ENCODE measurements at places on chromosomes 7 and 10.

DNA sequence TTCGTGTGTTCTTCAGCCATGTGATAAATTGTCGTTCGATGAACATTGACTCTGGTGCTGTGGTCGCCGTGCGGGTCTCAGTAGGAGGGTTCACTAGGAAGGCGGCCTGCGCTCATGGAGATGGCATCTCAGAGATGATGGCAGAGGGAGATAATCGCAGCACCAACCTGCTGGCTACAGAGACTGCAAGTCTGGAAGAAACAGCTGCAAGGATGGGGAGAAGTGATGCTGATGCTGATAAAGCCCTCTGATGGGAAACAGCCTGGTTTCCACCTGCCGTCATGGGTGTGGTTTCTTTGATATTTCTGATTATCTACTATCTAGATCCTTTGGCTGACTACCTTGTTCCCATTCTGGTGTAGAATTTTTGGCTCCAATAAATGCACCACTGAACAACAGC lies 130.5 kb upstream of the ANKRD30A start:
- no peak for DNase-seq

DNA sequence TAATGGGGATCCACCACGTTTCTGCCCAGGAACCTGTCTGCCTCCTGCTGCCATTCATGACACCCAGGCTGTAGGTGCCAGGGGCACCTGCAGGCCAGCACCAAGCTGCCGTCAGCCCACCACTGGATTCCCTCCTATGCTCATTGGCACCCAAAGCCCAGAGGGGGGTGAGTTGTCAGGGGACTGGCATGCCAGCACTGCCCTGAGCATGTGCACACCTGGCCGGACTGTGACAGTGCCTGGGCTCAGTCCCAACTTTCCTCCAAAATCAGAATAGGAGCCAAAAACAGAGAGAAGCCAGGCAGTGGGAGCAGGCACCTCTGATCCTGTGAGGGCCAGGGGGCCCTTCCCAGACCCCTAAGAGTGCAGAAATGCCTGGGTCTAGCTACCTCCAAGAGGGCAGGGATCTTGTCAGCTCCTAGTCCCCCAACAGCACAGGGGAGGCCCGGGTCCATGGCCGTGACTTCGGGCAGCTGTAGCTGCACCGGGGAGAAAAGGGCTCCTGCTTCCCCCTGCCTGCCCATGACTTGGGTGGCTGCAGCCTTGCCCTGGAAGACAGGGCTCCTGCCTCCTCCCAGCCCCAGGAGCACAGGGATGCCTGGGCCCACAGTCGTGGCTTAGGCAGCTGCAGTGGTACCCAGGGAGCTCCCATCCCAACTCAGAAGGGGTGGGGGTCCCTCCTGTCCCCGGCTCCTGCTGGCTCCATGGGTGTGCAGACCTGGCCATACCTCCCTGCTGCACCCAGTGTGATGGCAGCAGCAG lies 249.8 kb upstream of the DKK1 start:
- no peak for DNase-seq

DNA sequence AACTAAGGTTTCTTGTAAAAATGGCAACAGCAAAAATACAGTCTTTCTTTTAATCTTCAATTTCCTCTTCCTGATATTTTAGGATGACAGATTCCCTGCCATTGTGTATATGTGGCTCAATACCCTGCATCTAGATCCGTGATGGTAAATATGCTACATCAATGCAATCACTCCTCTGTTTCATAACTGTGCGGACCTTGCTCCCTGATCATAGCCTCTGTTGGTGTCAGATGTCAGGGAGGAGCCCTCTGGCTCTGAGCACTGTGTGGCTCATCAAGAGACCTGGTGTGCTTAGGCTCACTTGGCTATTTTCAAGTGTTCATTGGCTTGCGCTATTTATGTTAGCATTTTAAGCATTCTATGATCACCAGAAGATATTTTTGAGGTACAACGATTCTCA lies 33.0 kb upstream of the AGR3 start:
- DNase-seq: no peak

DNA sequence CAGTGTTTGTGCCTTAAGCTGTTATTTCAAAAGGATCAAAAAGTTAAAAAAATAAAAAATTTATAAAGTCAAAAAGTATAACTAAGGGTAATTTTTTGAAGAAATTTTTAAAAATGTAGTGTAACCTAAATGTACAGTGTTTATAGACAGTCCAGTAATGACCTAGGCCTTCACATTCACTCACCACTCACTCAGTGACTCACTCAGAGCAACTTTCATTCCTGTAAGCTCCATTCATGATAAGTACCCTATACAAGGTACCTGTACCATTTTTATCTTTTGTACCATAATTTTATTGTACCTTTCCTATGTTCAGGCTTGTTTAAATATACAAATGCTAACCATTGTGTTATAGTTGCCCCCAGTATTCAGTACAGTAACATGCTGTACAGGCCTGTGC lies 21.5 kb downstream of the DNAJC9 start:
- DNase-seq: no peak

DNA sequence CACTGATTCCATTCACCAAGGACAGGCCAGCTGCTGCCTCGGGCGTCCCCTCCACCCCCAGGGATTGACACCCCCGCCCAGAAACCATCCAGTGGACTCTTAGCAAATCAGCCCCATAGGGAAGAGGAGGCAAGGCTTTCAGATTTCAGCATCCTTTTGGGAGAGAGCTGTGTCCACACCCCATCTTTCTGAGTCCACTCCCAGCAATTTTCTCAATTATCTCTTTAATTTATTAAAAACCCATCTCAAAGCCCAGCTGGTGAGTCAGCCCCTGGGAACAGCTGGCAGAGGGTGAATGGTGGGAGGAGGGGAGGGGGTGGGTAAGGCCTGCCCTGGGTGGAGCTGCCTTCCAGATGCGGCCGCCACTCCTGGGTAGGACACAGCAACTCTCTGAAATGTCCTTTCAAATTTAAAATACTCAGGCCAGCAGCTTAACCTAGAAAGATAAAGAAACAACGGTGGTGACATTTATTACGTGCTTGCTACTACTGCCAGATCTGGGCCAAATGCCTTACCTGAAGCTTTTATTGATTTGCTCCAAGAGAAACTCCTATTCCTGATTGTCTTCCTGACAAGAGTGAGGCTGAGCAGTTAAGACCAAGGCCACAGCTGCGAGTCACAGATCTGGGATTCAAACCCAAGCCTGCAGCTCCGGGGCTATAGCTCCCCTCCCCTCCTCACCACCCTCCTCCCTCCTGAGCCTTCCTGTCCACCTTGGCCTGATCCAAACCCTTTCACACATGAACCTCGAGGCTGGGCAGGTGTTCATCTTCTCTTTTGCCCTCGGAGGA lies 120.4 kb downstream of the RGS10 start:
- no peak for DNase-seq

DNA sequence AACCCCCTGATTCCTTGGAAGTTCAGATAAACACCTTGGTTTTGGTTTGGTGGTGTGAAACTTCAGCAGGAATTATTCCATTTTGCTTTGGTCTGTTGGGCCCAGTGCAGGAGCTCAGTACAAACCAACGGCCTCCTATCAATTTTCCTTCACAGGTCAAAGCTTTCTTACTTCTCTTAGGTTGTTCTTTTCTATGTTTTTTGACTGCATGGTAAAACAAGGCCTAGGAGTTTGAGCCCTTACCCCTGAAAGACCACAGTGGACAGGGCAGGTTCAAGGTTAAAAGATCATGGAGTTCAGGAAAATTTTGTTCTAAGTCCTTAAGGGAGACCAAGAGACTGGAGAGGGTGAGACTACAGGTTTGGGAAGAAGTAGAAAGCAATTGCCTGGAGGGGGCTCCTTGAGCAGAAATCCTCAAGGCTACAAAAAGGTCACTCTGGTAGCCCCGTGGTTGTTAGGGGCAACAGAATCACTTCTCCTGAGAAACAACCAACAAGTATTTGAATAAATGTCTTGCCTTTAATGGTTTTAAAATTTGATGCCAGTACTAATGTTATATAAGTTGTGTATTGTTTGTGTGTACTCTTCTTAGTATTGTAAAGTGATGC lies 40.9 kb upstream of the FHIP2A start:
- DNase-seq: no peak

DNA sequence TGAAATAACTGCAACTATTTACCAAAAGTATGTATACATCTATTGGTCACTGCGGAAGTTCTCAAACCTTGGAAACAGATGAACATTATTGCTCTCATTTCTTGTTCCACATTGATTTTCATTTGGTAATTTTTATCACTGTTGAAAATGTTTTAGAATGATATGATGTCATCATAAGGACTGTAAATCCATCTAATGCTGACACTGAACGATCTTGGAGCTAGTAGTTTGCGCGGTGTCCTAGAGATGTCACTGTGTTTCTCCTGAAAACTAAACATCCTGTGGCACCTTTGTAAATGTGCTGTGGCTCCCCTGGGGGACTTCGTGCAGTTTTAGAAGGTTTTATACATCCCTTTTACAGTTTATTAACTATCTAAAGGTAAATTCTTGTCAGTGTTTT lies 73.5 kb downstream of the DNAJB9 start:
- DNase-seq: no peak

DNA sequence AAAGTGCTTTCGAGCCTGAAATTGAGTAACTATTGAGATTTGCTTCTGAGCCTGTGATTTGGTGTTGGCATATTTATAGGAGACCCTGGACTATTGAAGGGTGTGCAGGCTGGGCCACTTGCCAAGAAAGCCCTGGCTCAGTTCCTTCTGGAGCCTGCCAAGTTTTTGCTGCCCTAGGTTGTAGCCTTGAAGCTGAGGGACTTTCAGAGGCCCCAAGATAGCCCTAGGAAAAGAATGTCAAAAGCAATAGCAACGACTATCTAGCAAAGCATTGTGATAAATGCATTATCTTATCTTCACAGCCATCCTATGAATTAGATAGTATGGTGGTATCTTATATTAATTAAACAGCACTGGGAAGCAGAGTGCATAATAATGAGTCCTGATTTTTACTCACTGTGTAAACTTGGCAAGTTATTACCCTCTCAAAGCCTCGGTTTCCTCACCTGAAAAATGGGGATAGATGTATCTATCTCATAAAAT lies 473.7 kb upstream of the PODXL start:
- no peak for DNase-seq

GRCh38 chr7:137703291-137704010 lies 143.3 kb downstream of the DGKI start:
- no peak for DNase-seq

DNA sequence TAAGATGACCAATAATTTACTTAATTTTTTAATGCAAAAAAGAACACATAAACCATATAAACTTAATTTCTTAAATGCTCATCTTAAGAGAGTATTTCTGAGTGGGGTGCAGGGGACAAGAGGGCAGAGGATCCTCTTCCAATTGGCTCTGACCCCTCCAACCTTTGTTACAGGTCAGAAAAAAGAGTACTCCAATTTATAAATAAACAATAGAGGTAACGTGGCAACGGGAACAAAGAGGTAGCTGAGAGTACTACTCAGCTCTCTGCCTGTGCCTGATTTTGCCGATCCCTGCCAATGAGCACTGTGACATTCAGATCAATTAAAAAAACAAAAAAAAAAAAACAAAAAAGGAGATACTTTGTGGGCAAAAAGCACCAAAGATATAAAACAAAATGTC lies 307.9 kb downstream of the PARD3 start:
- no peak for DNase-seq

GRCh38 chr7:147483634-147484292 lies 1106.8 kb upstream of the C7orf33 start:
- DNase-seq: no peak

GRCh38 chr7:127798023-127798422 lies 146.0 kb downstream of the SND1 start:
- peak; percentile 71 for DNase-seq

DNA sequence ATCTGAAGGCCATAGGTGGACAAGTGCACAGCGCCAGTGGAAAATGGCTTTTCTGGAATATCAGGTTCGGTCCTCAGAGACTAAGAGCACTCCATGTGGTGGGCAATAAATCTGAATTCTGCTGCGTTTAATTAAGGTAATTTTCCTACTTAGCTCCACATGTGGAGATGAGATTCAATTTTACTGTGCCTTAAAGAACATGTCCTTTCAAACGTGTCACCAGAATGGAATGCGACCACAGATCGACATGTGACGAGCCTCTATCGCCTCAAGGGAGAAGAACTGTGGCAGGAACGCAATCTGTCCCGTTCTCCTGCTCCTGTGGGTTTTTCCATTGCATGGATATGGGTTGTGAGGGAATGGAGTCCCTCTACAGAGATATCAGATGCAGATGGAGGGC lies 205.3 kb upstream of the ZNF32 start:
- no peak for DNase-seq

GRCh38 chr10:99733366-99733765 lies 1.3 kb downstream of the CUTC start:
- peak; percentile 27 for DNase-seq

DNA sequence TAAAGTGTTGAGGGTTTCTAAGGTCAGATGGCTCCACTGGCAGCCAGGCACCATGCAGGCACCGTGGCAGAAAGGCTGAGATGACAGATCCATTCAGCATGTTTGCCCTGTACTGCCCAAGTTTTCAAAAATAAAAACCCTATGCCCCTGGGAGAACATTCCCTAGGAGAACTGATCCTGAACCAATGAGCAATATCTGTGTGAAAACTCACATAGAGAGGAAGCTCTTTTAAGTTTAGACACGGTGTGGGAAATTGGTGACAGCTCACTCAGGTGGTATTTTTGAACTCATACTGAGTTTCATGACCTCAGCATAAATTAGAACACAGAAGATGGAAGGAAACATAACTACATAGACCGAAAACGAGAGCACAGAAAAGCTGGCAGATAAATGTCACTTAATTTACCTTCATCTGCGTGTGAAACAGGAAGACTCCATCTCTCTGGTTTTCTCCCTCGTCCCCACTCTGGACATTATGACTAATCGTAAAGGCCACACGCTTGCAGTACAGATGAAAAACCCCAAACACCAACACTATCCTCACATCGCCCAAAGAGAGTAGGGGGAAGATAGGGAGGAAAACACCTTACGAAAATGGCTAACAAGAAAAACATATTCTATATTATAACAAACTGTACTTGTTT lies 127.8 kb downstream of the ICA1 start:
- DNase-seq: no peak

DNA sequence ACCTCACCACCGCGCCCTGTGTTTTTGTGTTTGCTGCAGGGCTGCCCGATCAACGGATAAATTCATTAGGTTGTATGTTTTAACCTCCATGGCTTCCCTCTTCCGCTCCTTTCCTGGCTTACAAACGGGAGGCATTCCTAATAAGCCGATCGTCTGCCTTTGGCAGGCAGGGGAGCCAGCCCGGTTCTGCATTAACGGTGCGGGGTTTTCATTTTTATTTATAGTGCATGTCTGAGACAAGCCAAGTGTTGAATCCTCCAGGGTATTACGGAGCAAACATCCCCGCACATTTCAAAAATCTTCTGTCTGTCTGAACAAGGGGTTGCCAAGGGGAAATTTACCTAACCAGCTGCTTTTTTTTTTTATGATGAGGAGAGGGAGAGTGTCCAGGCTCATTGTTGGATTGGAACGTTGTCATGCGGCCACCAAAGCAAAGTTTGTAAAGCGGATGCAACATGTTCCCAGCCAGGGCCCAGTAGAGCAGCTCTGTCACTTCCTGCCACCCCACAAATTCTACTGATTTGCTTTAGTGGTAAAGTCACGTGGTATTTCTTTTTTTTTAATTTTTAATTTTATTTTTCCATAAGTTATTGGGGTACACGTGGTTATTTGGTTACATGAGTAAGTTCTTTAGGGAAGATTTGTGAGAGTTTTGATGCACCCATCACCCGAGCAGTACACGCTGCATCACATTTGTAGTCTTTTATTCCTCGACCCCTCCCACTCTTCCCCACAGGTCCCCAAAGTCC lies 92.3 kb upstream of the BAIAP2L1 start:
- DNase-seq: no peak

GRCh38 chr7:144384071-144384470 lies 19.4 kb downstream of the NOBOX start:
- no peak for DNase-seq

Measured in hematopoietic multipotent progenitor cell treated with erythropoietin and hydrocortisone succinate and interleukin-3 and kit ligand, for 4 days (in vitro differentiated cells).